Epithelial cell of umbilical artery (primary cell): ENCODE measurements at places on chromosomes 4 and X. TPM values are rescaled to one million over a fixed set of nuclear protein-coding genes. Genes with fewer than 3 reads are reported as not detected.

Gene ZNF718
- total RNA-seq: 4.9 and 6.2 TPM in 2 replicates

Gene PDE5A
- 5.3 and 5.8 TPM in 2 replicates for total RNA-seq

Gene ARHGAP36
- total RNA-seq: not detected in 2 replicates

Gene RIBC1
- 0.30 and 0.32 TPM in 2 replicates for total RNA-seq

Gene F8A2
- total RNA-seq: not detected in 2 replicates

Gene SLC25A6
- total RNA-seq: 80.2 and 184 TPM in 2 replicates

Gene RHOXF1
- not detected in 2 replicates for total RNA-seq

Gene CD40LG
- total RNA-seq: not detected in 2 replicates

Gene RTL9
- total RNA-seq: not detected in 2 replicates

Gene IL2
- total RNA-seq: not detected in 2 replicates

Gene TCEAL2
- total RNA-seq: not detected in 2 replicates

Gene ARR3
- total RNA-seq: not detected in 2 replicates

Gene FGF5
- 0.30 and 0.32 TPM in 2 replicates for total RNA-seq

Gene TEX28
- total RNA-seq: not detected in 2 replicates

Gene HMGN5
- 0.30 and 0.65 TPM in 2 replicates for total RNA-seq

Gene TRAM1L1
- 2.3 and 2.4 TPM in 2 replicates for total RNA-seq

Gene PABPC1L2A
- not detected in 2 replicates for total RNA-seq

Gene UGT8
- total RNA-seq: not detected in 2 replicates

Gene RTL3
- total RNA-seq: not detected in 2 replicates

Gene IL9R
- total RNA-seq: 0.15 TPM in 1 of 2 replicates, not detected in the other

Gene SSX2B
- not detected in 2 replicates for total RNA-seq

Gene CSN1S1
- 0.30 and 0.32 TPM in 2 replicates for total RNA-seq

Gene DDX53
- not detected in 2 replicates for total RNA-seq

Gene PDGFRA
- total RNA-seq: 1.6 and 5.6 TPM in 2 replicates

Gene FAM47E
- total RNA-seq: 0.30 TPM in 1 of 2 replicates, not detected in the other

Gene ATOH1
- total RNA-seq: not detected in 2 replicates

Gene TXK
- total RNA-seq: 0.65 and 1.7 TPM in 2 replicates

Gene SYP
- total RNA-seq: under 0.01 and 0.15 TPM in 2 replicates

Gene CD99
- total RNA-seq: 169 and 214 TPM in 2 replicates

Gene TRIM75
- total RNA-seq: not detected in 2 replicates
